ENCODE measurements at places on chromosomes 1 and 21.

DNA sequence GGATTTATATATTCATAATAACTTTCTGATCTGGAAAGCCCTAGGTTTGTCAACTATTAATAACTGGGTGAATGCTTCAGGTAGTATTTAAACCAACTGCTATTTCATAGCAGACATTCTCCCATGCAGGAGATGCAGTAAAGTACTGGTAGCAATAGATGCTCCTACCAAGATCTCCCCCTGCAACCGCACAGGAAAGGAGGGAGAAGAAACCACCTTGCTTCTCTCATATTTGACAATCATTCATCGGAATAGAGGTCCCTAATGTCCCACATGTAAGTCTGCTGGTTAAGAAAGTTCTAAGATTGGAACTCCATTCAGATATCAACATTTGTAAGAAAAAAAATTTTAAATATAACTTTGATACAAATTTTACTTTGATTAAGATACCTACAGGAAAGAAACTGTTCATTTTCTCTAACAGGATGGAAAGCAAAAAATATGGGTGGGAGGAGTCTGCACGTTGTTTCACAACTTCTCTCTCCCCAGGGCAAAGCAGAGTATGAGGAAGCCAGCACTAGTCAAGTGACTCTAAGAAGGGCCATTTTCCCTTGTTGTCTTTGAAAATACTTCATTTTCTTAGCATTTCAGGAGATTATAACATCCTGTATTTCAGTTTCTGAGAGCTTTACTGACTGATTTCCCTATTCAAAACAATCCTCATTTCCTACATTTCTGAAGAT lies at the start of gene PYHIN1:
TSS of gene PYHIN1 (plus strand) at position 498 of the 683 bp plus-strand sequence. CDS start 5,359 bp downstream, outside the sequence.
- DNase-seq = no peak

- DNase-seq = no peak
Measured at GRCh38 chr1:161287482-161288054, 22.2 kb downstream of the MPZ start.

GRCh38 chr1:176799327-176799726 lies 336.4 kb downstream of the PAPPA2 start:
- no peak for DNase-seq

DNA sequence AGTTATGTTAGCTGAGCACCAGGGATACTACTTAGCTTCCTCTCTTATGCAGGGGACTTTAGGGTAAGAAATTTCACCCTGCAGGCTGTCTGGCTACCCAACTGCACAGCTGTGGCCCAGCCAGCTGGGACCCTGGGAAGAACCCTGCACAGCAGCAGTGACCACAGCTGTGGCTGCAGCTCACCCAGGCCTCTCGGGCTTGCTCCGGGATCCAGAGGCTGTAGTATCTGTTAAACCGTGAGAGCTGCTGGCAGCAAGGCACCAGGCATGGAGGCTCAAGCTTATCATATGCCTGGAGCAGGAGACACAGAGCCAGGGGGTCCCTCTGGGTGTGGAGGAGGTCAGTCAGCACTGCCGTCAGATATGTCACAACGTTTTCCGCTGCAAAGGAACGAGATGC lies 40.3 kb downstream of the URB1 start:
- DNase-seq = no peak

DNA sequence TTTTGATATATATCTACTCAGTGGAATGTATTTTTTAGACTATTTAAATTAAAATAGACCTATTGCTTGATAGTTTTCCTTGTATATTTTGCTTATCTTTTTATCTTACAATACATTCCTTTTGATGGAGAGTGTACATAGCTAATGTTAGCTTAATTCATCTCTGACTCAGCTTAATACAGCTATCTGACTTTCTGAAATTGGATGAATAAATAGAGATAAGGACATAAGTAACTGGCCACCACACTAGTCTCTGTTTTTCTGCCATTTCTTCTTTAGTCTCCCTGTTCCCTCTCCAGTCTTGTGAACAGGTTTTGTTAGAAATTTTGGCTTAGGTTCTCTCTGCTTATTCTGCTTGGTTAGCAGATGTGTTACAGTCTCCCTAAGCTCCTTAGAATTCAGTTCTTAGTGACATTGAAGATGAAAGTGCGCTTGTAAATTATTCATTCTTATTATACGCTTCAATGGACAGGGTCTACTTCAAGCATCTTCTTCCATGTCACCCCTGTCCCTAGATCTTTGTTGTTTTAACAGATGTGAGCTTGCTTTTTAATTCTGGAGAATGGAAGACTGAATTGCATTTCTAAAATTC lies 59.6 kb downstream of the XPR1 start:
- no peak for DNase-seq

GRCh38 chr1:151036356-151036755 lies at the start of gene BNIPL:
Gene BNIPL, plus strand, starts transcription at chr1:151036586. Its CDS starts 140 bp downstream, at chr1:151036726.
- no peak for DNase-seq

GRCh38 chr1:37068897-37069296 lies 34.6 kb upstream of the GRIK3 start:
- no peak for DNase-seq

DNA sequence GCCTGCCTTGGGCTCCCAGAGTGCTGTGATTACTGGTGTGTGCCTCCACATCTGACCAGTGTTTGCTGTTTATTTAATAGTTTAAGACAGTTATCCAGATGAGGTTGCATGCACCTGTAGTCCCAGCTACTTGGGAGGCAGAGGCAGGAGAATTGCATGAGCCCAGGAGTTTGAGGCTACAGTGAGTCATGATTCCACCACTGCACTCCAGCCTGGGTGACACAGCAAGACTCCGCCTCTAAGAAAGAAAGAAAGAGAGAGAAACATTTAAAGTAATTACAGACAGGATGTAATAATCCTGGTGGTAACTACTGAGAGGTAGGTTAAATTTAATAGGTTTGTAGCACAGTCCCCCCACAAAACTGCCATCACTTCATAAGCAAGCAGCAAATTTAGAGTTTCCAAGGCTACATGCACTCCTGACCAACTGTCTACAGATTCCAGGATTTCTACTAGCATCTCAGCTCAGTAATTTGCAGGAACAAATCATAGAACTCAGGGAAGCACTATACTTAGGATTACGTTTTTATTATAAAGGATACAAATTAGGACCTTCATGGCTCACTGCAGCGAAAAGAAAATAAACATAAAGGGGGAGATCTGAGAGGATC lies 89.6 kb downstream of the PKN2 start:
- no peak for DNase-seq

GRCh38 chr1:226181996-226182714 lies 4.4 kb downstream of the ACBD3 start:
- DNase-seq = peak; percentile 25

DNA sequence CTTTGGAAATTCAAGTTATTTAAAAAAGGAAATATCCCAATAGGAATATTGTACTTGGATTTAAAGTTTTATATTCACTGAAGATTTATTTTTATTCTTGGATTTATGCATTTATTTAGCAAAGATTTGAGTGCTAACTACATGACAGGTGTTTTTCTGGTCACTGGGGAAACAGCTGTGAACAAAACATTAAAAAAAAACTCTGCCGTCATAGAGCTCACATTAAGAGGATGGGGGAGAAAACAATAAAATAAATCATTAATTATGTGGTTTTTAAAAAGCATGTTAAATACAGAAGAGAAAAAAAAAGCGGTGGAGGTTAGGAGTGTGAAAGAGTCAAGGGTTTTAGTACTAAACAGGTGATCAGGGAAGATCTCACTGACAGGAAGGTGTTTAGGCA lies 149.9 kb downstream of the GALNT2 start:
- DNase-seq = no peak

Data from GM06990 (cell line).